Stimulated activated CD4-positive, alpha-beta T cell treated with anti-CD3 and anti-CD28 coated beads, Interleukin-12 subunit alpha, Interleukin-12 subunit beta, amount 100 ng/mL, for 4 hours (primary cell): ENCODE measurements at places on chromosomes 1 and 21.

DNA sequence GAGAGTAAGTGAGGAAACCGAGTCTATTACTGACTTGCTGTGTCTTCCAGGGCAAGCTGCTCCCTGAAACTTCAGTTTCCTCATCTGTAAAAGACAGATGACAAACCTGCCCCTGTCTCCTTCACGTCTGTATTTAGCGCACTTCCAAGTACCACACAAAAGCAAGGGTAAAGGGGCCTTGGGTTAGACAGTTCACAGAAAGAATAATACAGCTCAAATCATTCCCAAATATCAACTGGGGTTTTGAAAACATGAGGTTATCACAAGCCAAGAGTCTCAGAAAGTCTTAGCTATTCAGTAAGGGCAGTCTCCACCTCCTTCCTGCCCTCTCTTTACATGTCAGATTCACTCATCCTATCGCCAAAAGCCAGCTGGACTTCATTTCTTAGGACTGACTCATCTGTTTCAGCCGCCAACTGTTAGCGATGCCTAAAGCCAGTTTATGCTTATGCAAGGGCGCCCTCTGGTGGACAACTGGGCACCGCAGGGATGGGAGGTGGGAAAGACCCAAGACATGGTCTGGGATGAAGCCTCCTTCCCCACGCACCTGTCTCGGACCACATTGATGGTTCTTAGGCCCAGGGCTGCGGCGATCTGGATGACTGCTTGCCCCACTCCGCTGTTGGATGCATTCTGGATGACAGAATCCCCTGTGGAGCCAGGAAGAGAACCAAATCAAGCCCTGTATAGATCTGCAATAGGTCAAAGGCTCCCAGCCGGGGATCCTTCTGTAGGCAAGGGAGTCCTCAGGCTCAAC, 21.1 kb upstream of the SRSF4 start:
- DNase-seq = peak; percentile 93

DNA sequence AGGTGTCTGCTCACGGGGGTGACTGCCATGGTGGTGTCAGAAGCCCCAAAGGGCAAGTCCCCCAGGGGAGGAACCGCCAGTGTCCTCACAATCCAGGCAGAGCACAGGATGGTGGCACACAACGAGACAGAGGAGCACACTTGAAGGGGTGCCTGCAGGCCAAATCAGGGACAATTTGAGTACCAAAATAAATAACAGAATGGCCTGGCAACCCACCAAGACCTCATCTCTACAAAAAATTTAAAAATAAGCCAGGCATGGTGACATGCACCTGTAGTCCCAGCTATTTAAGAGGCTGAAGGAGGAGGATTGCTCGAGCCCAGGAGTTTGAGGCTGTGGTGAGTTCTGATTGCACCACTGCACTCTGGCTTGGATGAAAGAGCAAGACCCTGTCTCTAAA, 38.2 kb downstream of the TIAM1 start:
- no peak for DNase-seq

GRCh38 chr1:47872886-47873285, 124.3 kb downstream of the TRABD2B start:
- DNase-seq = no peak

- no peak for DNase-seq
Observed at GRCh38 chr1:1432951-1433803, 2.3 kb upstream of the VWA1 start.

DNA sequence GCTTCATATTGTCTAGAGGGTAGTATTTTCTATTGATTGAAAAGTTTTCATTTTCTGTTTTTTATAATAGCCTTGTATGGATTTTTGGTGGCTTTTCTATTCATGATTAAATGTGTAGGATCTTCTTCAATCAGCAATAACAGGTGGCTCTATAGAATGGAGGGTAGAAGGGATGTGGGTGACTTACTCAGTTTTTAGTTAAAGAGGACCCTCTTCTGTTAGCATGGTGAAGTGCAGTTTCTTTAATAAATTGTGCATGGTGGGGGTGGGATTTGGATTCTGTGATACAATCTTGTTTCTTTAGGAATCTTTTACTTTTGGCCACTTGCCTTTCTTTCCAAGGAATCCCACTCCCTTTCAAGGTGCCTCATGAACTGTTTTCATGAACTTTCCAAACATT, 64.7 kb downstream of the SLC35A3 start:
- no peak for DNase-seq

DNA sequence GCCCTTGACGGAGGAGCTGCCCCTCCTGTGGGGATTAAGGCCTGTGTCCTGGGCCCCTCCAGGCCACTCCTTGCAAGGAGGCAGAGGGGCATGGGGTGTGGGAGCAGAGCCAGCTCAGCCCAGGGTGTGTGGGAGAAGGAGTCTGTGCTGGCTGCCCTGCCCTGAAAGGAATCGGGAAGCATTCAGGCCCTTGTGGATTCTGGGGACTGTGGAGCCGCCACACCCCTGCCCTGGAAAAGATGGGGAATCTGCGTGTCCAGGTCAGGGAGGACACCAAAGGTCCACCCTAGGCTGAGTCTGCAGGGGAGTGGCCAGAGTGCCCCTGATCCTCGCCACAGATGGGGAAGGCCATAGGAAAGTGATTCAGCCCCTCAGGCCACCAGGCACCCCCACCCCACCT, 16.5 kb upstream of the PRDM16 start:
- no peak for DNase-seq

- no peak for DNase-seq
Observed at GRCh38 chr1:222910699-222911098, 95.9 kb downstream of the DISP1 start.

GRCh38 chr1:66012106-66012784, 219.6 kb downstream of the PDE4B start:
- no peak for DNase-seq

DNA sequence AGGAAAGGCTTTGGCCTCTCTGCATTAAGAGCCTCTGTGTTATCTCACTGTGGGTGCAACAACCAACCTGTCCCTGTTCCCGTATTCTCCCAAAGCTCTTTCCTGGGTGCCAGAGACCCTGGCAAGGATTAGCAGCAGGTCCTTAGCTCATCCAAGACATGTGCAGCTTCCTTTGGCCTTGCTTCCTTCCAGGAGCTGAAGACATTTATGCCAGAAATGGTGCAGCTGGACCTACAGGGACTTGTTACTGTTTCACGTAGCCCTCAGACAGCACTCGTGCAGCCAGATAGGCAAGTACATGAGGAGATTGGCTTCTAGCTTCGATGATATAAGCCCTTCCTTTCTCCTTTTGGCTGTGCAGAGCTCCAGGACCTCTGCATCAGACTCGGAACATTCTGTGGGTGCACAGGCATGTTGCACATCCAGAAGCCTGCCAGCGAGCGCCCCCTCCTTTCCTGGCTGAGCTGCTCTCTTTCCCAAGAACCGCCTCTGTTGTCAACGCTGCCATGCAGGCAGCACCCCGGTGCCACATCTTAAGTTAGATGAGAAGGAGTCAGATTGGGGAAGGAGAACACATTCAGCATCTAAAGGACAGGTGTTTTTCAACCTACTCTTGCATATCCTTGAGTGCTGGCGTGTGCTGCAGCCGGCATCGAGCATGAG, 284.5 kb upstream of the PLXNA2 start:
- no peak for DNase-seq

DNA sequence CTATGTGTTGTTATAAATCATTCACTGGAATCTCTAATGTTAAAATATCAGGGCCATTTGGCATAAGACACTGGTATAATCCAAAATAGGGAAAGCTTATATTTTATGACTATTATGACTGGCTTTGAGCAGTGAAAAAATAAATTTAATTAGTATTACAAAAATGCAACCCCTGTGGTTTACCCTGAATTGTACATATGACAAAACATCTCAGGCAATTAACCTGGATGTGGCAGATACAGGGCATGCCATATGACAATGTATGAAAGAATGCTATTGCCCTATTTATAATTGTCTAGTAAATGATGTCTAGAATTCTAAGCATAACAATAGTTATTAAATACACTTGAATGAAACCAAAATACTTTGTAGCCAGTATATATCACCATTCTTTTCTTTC, 532.5 kb upstream of the ADGRL4 start:
- DNase-seq = no peak
